ENCODE measurements at places on chromosomes 11 and 22.

- no peak for DNase-seq
Measured at GRCh38 chr11:126491092-126491491, 135.6 kb downstream of the ST3GAL4 start.

DNA sequence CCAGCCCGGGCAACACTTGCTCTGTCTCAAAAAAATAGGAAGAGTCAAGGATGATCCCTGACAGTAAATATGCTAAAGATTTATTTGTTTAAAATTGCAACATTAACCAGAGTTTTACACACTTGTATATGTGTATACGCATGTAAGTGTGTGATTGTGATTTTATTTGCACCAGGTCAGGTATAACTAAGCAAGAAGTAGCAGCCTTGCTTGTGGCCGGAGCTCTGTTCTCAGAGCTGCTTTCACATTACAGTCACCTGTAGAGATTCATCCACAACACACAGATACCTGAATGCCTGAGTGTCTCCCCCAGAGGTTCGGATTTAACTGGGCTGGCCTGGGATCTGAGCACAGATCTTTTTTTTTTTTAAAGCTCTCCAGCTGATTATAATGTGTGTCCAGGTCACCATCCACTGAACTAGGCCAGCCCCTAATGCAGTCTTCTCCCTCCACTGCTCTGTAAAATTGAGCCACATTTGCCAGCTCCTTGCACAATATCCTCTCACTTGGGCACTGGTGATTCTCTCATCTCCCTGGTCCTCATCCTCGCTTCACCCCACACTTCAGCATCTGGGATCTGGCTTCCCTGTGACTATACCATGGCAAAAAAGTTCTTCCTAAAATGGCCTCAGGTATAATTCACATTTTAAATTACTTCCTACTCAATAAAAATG, 48.3 kb downstream of the LIF start:
- DNase-seq = no peak

DNA sequence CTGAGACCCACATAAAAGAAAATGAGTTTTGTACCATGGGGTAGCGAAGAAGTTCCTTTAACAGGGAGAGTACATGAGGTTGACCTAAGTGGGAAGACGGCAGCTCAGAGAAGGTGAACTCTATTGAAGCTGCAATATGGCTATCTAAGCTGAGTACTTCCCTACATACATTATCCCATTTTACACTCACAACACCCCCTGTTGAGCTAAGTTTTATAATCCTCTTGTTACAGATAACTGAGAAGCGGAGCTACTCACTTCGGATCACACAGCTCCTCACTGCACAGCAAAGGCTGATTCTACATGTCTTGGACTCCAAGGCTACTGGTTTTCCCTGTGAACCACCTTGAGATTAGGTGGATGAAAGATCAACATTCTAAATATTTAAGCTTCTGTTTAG, 8.2 kb upstream of the PIWIL4 start:
- no peak for DNase-seq

DNA sequence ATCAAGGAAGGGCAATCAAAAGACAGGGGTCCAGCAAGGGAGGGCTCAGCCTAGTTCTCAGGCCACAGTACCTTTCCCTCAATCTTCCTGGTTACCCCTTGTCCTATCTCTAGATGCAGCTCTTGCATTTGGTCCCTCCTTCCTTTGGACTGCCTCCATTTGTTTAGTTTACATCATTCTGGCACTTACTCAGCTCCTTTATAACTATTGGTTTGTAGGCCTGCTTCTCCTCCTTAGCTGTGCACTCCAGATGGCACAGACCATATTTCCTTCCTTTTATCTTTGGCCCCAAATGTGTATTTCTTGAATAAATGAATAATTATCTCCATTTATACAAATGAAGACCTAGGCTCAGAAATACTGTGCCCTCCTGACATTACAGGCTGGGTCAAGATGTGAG, 92.3 kb upstream of the AMOTL1 start:
- DNase-seq = no peak

- DNase-seq = no peak
Measured at GRCh38 chr11:115502636-115503082, 1.6 kb downstream of the CADM1 start.

GRCh38 chr11:7696424-7696823, 9.9 kb downstream of the OVCH2 start:
- DNase-seq = no peak

DNA sequence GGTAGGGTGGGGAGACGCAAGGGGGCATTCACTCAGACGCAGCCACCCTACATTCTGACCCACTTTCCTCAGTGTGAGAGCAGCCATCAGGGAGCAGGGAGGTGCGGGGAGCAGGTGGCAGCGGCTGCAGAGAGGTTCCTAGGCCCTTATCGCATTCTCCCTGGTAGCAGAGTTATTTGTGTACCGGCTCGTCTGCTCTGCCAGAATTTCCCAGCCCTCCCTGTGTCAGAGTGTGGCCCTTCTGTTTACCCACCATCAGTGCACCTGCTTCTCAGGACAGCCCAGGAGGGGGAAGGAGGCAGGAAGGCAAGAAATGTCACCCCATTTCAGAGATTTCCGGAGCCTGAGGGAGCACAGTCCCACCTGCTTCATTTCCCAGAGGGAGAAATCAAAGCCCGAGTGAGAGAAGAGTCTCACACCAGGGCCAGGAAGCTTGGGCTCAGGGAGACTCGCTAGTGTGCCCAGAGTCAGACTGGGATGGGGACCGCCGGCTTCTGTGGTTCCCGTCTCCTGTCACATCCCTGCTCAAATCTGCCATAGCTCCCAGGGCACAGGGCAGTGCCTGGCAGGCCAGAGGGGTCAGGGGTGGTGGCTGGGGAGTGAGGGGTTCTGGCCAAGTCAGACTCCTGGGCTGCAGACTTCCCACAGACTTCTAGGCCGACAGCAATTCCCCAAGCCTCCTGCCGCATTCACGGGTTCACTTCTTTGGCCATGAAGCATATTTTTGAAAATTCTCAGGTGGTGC, 49.7 kb downstream of the ARRB1 start:
- DNase-seq = no peak

- no peak for DNase-seq
Measured at GRCh38 chr11:83449338-83449913, 163.3 kb upstream of the CCDC90B start.

DNA sequence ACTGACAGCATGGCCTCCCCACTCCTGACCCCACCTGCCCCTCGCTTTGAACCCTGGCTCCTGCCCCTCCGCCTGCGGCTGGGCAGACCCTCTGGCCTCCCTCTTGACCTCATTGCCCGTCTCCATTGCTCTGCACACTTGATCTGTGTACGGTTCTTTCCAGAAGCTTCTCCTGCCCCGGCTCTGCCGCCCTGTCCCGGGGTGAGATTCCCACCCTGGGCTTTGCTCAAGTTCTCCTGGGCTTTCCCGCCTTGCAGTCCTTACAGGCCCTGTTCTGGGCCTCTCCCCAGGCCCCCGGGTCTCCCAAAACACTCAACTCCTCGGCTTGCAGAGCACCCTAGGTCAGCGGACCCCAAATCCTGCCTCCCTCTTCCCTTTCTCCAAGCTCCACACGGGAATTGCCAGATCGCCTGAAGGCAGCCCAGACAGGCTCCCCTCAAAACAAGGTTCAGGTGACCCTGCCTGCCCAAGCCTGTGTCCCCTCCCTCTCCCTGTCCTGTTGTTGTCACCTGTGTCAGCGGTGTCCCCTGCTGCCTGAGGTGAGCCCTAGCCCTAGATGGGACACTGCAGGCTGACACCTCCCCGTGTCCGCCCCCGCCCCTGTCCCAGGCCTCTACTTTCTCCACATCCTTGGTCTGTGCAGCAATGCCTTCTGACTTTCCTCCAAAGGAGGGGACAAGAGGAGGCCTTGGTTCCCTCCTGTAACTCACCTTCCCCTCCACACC, 1.5 kb downstream of the GAL start:
- DNase-seq = no peak

DNA sequence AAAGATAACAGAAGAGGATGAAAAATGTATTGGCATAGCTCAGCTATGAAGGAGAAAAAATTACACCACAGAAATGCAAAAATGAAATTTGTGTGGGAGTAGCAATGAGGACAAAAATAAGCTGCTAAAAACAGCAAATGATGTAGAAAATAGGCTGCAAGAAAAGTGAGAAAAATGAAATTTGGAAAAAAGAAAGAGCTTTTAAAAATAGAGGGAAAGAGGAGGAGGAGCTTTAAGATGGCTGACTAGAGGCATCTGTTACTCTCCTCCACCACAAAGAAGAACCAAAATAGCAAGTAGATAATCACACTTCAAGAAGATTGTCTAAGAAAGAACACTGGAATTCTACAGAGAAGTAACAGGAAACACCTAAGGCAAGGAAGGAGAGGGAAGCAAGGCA, 23.7 kb upstream of the OR5AN1 start:
- DNase-seq = no peak

DNA sequence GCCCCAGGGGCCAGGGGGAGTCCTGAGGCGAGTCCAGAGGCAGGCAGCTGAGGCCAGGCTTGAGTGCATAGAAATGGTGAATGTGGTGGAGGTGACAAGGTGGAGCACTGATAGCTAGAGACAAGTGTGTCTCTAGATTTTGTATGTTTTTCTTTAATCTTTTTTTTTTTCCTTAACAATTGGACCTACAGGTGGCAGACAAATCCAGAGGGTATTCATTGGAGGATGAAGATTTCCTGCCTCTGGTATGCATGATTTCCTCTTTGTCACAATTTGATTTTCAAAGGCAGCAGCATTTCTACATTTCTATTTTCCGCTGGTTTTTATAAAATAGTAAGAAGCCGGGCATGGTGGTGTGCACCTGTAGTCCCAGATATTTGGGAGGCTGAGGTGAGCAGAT, 47.7 kb upstream of the DKK3 start:
- DNase-seq = no peak

GRCh38 chr11:9855579-9856287, 191.9 kb downstream of the SWAP70 start:
- no peak for DNase-seq

GRCh38 chr22:30225220-30225927, 21.2 kb downstream of the LIF start:
- DNase-seq = no peak

DNA sequence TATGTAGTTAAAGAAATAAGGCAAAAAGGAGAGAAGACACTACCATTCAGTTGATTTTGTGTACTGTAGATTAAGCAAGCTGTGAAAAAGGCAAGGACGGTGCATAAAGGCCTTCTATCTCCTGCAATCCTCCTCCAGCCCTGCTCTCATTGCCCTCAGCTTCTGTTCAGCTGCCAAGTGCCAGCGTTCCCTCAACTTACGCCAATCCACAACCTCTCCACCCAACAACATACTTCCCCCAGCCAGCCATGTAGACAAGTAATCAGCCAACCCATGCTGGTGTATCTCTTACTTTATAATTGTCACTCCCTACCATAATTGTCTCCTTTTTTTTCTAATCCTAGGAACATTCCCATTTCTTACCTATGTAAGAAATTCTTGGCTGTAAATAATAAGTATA, 30.1 kb upstream of the ANO5 start:
- no peak for DNase-seq

DNA sequence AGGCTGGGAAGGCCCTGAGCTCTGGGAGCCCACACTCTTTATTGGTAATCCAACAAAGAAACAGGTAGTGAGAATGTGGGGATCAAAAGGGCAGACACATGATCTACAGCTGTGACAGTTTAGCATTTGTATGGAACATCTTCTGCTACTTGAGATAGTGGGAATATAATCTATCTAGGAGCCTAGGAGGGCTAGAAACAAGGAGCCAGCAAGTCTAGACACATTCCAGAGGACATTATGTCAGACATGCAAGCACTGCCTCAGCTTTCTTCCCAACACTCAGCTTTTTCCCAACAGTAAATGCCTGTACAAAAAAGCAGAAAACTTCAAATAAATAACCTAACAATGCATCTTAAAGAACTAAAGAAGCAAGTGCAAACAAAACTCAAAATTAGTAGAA, 1150.6 kb upstream of the RAG2 start:
- DNase-seq = no peak

- DNase-seq = no peak
Measured at GRCh38 chr22:46256358-46256958, 6.4 kb upstream of the CDPF1 start.

- DNase-seq = no peak
Measured at GRCh38 chr11:77127920-77128691, at the start of gene MYO7A. Gene MYO7A (plus strand): TSS chr11:77128246. CDS start chr11:77130635, 2,389 bp downstream.

DNA sequence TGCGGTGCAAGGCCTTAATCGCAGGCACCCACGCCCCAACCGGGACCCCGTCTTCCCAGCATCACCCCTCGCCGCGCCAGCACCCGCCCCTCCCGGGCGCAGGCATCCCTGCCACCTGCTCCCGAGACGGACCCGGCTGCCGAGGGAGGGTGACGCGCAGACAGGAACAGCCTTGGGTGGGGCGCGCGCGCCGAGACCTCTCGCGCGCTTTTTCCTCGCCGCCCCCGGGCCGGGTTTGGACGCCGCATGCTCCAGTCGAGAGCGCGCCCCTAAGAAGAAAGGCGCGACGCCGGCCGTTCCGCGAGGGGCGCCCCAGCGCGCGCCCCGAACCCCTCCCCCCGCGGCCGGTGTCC, 504 bp downstream of the CFL1 start:
- DNase-seq = peak; percentile 67

GRCh38 chr22:19178657-19179496, at the start of gene SLC25A1:
Gene SLC25A1 (minus strand): TSS chr22:19178736. CDS start chr22:19178673, 63 bp downstream.
- DNase-seq = no peak

DNA sequence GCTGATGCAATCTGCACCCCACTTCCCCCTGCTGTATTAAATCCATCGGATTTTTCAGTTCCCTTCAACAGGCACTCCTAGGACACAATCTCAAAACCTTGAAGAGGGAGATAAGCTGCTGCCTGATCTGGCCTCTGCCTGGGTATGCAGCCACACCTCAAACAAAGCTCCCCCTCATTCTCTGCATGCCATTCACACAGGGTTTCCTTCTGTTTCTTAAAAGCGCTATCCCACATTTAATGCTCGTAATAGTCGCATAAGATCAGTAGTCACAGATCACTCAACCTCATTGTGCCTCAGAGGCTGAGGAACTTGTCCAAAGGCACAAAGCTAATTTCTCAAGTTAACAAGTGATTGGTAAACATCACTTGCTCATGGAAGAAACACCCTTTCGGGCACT, 34.0 kb downstream of the UQCR10 start:
- no peak for DNase-seq

DNA sequence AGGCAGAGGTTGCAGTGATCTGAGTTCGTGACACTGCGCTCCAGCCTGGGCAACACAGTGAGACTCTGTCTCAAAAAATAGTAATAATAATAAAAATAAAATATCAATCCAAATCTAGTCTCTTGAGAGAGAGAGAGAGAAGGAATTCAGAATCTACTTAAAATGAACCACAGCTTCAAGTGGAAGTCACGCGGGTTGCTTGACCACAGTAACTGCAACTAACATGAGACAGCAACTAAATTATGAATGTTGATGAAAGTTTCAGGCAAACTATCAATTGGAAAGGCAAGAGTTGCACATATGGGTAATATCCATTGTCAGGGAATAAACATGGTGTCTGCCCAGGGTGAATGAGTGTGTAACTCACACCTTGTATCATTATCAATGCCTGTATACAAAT, 12.5 kb downstream of the POU2AF2 start:
- no peak for DNase-seq

DNA sequence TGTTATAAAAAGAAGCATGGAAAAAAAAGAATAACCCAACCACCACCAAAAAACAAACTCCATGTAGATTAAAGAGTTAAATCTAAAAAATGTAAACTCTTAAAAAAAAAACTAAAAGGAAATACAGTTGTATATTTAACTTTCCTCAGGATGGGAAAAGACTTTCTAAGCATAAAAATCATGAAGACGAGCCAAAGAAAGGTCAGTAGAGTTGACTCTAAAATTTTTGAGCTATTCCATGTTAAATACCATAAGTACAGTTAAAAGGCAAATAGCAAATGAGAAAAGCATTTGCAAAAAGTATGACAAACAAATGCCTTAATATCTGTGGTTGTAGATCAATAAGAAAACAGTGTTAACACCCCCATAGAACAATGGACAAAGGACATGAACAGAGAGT, 28.0 kb upstream of the C11orf96 start:
- DNase-seq = no peak
